ENCODE measurements at places on chromosomes 1 and 21.

- DNase-seq = no peak
Observed at GRCh38 chr1:226363801-226364513, 43.9 kb downstream of the PARP1 start.

GRCh38 chr1:165634154-165634921 is 3.3 kb downstream of the MGST3 start:
- DNase-seq = no peak

- no peak for DNase-seq
Observed at GRCh38 chr21:42535602-42536171, 22.0 kb downstream of the SLC37A1 start.

DNA sequence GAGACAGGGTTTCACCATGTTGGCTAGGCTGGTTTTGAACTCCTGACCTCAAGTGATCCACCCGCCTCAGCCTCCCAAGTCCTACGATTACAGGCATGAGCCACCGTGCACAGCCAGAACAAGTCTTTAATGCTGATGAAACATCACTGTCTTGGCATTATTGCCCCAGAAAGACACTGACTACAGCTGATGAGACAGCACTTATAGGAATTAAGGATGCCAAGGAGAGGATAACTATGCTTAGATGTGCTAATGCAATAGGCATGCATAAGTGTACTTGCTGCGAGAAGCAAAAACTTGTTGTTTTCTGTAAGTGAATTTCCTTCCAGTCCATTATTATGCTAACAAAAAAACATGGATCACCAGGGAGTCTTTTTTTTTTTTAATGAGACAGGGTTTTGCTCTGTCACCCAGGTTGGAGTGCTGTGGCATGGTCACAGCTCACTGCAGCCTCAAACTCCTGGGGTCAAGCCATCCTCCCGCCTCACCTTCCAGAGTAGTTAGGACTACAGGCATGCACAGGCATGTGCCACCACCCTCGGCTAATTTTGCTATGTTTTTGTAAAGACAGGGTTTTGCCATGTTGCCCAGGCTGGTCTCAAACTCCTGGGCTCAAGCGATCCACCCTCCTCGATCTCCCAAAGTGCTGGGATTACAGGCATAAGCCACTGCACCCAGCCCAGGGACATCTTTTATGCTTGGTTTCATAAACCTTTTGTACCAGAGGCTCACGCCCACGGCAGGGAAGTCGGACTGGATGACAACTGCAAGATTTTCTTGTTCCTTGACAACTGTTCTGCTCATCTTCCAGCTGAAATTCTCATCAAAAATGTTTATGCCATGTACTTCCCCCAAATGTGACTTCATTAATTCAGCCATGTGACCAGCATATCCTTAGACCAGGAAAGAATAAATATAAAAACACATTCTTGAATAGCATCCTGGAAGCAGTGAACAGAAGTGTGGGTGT is 23.1 kb downstream of the RHEX start:
- DNase-seq = no peak

DNA sequence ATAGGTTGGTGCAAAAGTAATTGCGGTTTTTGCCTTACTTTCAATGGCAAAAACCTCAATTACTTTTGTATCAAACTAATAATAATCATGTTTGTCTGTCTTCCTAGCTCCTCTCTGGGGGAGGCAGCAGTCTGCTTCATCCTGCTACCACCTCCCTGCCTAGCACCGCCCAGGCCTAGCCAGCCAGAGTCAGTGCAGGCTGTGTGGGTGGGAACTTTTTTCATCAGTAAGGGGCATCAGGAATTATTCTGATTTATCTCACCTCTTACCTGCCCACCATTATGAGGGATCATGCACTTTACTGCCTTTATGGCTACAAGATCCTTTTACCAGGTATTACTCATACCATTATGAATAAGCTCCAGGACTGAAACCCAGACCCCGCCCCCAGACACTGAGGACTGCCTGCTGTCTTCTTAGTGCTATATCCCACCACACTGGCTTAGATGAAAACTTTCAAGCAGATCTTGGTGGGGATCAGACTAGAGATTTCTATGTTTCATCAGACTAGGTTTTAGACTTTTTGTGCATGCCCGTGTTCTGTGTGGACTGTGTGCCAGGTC is 116.4 kb downstream of the PBX1 start:
- DNase-seq = no peak

DNA sequence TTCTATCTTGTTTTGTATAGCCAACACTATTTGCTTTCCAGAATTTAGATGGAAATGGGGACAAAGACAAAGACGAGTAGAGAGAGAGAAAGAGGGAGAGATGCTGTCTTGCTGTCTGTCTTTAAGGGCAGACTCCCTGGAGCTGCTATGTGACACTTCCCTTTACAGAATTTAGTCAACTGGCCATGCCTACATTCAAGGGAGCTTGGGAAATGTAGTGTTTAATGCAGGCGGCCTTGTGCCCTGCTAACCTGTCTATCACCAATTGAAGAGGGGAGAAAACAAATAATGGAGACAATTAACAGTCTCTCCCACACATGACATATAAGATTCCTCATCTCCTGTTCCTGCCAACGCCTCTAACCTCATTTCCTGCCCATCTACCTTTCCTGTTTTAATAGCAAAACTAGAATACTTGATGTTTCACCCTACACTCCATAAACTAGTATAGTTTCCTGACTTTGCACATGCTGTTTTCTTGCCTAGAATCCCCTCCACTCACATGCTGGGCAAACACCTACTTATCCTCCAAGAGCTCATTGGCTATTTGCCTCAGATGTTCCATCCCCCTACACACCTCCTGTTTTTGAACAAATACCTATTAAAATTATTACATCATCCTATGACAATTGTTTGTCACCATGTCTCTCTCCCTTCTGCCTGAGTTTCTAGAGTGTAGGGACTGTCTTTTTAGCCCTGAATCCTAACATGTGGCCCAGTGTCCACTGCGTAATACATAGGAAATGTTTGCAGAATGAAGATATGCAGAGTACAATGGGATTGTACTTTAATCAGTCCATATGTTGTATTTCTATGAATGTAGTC is 117.2 kb downstream of the SLC25A24 start:
- DNase-seq = no peak

DNA sequence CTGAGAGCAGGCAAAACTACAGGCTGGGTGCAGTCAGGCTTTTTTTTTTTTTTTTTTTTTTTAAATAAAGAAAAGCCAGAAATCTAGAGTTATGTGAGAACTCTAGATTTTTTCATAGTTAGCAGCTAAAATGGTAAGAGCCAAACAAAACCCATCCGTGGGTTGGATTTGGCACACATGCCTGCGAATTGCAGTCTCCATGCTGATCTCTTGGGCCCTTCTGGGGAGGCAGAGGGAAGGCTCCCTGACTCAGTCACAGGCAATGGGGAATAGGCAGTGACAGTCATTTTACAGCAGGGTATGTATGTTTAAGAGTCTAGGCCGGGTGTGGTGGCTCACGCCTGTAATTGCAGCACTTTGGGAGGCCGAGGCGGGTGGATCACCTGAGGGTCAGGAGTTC is 2.6 kb downstream of the TXLNA start:
- DNase-seq = no peak

- no peak for DNase-seq
Observed at GRCh38 chr1:220902916-220903315, 23.7 kb downstream of the HLX start.

- DNase-seq = no peak
Observed at GRCh38 chr1:228452194-228453021, 34.8 kb upstream of the RNF187 start.

GRCh38 chr1:170086399-170087032 is 12.0 kb upstream of the KIFAP3 start:
- no peak for DNase-seq

GRCh38 chr21:31443736-31444521 is 99.9 kb upstream of the TIAM1 start:
- no peak for DNase-seq

- DNase-seq = no peak
Observed at GRCh38 chr1:182120411-182121258, 59.1 kb upstream of the ZNF648 start.

DNA sequence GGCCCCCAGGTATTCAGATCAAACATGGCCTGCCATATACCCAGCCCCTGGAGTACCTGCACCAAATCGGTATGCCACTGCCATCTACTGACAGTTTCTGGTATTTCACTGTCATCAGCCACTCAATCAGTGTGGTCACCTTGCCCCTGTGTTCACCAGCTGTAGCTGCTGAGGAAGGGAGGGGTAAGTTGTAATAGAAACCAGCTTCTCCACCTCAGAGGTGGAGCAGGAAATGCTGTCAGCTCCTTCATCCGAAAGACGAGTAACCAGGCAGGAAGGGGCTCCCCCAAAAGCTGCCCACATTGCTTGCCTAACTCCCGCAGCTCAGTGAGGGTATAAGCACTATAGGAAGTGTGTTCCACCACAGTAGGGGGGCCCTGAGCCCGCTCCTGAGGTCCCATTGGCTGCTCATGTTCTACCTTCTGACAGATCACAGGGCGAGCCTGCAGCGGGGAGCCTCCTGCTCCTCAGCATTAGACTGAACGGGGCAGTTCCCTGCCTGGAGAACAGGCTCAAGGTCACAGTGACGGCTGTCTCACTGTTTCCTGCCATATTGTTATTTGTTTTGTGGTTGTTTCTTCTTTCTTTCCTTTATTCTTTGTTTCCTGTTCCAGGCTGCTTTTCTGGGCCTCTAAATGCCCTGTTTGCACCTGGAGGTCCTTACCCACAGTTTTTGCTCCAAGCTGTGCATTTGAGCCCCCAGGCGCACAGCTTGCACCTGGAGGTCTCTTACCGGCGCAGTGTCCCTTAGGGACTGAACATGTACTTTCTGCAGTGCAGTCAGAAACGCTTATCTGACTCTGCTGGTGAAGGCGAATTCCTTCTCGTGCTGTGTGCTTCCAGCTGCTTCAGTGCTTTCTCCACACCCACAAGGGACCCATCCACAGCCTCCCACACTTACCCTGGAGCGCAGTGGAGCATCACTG is 1638.3 kb downstream of the MRPL39 start:
- peak; percentile 16 for DNase-seq

DNA sequence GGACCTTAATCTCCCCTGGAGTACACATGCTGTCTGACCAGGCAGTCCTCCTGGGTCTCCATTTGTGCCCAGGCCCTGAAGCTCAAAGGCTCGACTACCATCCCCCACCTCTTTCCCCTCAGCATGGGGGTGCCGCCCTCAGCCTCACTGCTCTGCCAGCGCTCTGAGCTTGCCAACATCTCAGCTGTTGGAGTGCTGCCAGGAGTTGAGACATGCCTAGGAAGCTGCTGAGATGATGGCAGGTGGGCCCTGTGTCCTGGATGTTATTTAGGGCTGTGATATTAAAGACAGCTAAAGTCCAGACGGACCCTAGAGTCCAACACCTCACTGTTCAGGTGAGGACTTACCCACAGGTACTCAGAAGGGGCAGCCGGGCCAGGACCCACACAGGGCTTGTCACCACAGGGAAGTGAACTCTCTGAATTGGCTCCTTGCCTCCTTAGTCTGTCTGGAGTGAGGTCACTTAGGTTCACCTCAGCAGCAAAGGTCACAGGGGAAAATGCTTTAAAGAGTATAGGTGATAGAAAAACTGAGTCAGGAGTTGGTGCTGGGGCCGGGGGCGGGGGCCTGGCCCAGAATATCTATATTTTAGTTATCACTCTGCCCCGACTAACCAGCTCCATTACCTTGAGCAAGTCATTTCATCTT is 19.7 kb upstream of the KCNC4 start:
- no peak for DNase-seq

DNA sequence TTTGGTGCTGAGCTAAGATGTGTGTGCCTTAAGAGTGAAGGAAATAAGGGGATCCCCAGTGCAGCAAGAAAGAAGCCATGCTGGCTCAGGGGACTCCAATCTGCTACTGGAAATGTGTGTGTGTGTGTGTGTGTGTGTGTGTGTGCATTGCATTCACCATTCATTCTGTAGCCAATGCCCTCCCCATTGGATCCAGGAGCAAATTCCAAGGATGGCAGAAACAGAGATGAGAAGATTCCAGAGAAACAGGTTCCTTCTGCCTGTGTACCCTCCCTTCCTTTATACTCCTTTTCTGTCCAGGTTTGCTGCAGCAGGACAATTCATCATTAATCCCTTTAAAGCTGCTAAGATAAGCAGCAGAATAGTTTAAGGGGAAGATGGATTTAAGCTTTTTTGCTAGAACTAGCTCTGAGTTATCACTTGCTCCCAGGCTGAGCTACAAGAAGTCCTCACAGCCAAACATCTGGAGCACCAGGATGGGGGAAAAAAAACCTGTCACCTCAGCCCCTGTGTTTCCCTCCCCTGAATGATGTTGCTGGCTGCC is 3.2 kb downstream of the SLC6A17 start:
- DNase-seq = no peak

DNA sequence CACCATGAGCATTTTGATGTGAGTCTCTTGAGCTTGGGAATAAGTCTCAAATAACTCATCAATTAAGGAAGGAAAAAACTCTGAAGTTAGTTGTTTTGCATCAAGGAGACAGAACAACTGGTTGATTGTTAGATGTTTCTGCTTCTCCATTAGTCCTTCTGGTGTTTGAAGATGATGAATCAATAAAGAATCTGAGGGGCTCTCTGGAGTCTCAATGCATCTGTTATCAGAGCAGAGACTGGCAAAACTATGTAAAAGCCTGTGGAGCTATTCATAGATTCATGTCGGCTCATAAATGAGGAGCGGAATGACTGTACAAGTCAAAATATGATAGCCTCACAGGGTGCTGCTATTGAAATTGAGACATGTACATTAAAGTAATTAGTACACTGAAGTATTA is 73.3 kb upstream of the ZC3H11B start:
- DNase-seq = no peak

DNA sequence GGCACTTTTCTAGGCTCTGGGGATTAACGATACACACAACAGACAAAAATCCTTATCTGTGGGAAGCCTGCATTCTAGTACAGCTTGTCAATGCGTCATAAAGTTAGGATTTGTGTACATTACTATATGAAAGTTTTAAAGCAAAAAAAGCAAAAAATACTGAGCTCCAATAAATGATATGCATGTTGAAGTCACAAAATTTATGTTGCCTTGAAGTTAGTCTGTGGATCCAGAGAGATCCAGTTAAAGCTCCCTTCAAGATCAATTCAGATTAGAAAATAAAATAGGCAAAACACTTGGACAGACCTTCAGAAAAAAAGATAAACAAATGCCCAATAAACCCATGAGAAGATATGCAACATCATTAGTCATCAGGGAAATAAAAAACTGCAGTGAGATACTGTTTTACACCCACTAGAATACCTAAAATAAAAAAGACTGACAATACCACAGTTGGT is 33.1 kb upstream of the KCNQ4 start:
- DNase-seq = no peak

DNA sequence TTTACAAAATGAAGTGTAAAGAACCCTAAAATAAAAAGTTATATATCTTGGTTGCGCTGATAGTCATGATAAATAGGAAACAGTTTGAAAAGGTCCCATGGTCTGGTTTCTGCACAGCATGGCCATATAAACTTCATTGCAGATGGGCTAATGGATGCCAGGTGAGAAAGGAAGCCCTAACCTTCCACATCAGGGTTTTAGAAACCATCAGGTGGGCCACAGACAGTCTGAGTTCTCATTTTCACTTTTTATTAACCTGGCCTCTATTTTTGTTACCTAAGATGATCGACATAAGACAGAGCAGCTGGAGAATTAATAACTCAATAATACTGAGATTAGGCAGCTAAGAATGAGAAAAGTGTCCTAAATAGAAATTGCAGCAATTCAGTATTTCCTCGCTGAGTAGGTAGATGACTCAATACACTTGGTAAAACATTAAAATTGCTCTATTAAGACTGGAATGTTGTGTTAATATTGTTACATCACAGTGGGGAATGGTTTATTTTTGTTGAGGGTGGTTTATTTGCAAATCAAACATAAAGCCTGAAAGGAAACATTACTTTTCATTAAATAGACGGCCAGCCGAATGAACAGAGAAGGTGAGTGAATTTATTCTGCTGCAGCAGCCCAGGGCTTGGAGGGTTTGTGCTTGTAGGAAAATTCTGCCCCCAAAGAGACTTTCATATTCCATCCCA is 21.1 kb downstream of the C1orf21 start:
- no peak for DNase-seq
